ENCODE measurements at places on chromosomes 6 and 20. TPM values are rescaled to one million over a fixed set of nuclear protein-coding genes. Genes with fewer than 3 reads are reported as not detected.
A peak's percentile ranks its signal among the peaks of the same experiment; 100 is the strongest.

DNA sequence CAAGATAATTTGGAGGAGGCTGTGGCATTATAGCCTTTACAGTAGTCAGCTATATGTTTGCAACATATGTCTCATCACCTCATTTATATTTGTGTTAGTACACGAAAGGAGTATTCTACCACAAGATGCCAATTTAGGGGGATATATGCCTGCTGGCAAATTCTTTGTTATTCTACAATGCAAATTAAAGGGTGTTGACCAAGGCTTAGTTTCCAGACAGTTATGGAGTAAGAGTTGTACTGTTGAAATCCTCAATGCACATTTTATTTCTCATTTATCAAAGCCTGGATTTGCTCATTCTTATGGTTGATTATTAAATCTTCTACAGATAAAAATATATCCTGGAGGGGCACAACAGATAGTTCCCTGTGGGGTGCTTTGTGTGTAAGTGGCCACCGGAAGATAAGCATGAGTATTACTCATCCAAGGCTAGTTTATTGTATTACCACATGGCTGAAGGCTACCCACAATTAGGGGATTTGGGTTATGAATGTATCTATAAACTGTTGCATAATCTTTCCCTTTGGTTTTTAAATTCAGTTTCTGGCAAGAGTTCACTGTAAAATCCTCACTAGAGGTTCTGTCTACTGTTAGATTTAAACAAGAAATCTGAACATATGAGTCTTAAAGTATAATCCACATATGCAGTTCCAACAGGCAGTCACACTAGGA lies 9.0 kb downstream of the CST9 start:
- DNase-seq: no peak

- no peak for DNase-seq
Observed at GRCh38 chr6:157116426-157116825, 206.9 kb downstream of the TMEM242 start.

DNA sequence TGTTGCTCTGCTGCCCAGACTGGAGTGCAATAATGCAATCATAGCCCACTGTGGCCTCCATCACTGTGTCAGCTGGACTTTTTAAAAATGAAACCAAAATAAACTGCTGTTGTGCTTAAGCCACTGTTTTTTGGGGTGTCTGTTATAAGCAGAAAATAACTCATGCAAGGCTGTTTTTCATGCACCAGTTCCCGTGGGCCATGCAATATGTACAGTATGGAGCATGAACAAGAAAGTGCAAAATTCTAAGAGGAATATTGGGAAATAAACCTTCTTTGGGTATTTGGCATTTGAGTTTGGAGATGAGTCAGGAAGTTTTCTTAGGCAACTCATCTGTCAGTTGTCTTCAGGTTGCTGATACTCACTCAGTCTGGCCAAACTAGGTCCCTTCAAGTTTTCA lies 14.9 kb upstream of the ZFAND3 start:
- no peak for DNase-seq

DNA sequence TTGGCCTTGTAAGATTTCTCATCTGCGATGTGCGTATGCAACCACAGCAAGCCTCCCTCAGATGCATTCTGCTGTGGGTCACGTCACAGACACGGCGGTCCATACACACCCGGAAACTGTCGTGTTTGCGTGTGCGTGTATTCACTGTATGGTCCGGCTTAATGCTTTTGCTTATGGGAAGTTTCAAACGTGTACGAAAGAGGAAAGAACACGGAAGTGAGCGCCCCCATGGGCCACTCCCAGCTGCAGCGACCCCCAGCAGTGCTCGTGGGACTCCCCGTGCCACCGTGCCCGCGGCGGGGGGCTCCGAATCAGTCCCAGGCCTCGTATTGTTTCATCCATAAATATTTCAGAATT lies 10.2 kb downstream of the DLL1 start:
- no peak for DNase-seq

- no peak for DNase-seq
Observed at GRCh38 chr20:58889334-58889760, 36.8 kb downstream of the GNAS start.

GRCh38 chr6:167702241-167702827 lies 124.4 kb upstream of the AFDN start:
- DNase-seq: no peak

DNA sequence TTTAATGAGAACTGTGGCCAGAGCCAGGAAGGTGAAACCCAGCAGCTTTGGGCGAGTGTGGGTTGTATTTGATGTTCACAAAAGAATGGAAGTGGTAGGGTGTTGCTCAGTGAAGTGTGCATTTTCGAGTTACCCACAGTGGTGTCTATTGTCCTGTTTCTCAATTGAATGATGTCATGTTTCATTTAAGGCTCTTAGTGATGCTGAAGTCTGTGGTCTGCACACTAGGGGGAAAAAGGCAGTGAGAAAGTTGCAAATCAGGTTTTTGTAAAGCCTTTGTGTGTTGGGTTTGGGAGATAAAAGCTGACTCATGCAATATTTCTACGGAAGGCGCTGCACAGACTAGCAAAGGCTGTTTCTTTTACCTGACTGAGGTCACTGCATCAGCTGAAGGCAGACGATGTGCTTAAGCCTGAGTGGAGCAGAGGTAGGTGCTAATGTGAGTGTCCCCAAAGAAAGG lies 121.1 kb downstream of the PLEKHG1 start:
- DNase-seq: no peak

- no peak for DNase-seq
Observed at GRCh38 chr6:154080461-154081189, 41.6 kb downstream of the OPRM1 start.

- no peak for DNase-seq
Observed at GRCh38 chr6:116449565-116449964, 11.6 kb upstream of the CALHM6 start.

DNA sequence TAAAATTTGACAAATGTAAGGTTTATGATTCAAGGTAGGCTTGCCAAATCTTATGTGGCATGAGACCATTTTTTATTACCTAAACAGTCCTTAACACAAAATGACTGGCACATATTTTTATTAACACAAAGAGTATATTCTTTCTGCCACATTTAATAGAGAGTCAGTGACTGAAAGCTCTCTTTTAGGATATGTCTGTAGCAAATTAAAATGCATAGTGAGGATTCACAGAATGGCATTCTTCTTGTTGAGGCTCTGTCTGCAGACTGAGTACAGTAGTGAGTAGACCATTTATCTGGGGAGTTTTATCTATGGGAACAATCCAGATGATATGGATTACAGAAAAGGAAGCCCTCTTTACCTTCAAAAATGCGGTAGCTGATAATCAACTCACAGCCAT lies 56.5 kb downstream of the HAO1 start:
- no peak for DNase-seq

GRCh38 chr6:24719125-24719971 lies at the start of gene C6orf62:
TSS of gene C6orf62 (minus strand) at chr6:24719154. CDS start at chr6:24718668, 486 bp downstream.
- peak; percentile 30 for DNase-seq

- DNase-seq: no peak
Observed at GRCh38 chr20:34185766-34186620, 55.2 kb upstream of the ASIP start.

- DNase-seq: no peak
Observed at GRCh38 chr6:135527116-135527959, 29.8 kb upstream of the AHI1 start.

DNA sequence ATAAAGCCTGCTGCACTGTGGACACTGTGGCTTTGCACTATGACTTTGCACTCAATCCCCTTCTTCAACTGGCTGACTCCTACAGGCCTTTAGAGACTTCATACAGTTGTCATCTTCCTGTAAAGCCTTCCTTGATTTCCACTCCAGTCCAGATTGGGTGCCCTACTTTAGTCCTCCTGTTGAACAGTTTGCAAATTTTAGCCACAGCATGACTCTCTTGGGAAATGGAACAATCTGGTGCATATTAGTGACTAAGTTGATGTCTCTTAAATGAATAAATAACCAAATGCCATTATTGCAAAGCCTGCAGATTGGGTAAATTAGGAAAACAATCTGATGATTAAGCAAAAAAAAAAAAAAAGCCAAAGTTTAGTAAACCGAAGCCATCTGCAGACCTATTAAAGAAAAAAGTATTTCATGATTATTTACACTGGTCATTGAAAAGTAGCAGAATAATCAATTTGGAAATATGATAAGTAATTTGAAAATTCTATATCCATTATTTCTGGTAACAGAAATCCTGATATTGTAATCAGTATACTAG lies 12.6 kb downstream of the PLCB4 start:
- peak; percentile 28 for DNase-seq

GRCh38 chr6:168239044-168239773 lies 80.4 kb downstream of the DACT2 start:
- DNase-seq: no peak

DNA sequence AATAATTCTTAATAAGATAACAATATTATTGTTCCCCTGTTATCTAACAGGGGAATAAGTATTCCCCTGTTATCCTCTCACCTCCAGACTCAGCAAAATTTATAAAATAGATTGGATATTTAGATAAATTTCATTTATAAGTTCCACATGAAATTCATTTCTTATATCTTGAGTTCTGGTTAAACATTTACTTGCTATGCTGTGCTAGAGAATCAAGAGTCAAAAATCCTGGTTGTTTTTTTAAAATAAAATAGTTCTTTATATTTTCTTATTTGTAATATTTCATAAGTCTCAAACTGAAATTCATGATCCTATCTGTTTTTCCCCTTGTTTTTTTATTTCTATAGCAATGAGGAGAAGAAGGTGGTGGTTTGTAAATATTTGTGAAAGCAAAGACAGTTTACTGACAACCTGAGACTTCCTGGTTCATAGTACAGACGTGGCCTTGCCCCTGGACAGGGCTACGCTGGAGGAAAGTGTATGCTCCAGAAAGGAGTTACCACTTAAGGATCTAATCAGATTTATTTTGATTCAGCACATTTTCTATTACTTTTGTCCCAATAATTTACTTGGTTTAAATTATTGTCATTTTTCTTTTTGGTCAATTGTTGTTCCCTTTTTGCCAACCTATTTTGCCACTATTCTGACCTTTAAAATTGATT lies 37.8 kb upstream of the MARCKS start:
- DNase-seq: no peak

GRCh38 chr6:23414051-23414445 lies 712.0 kb upstream of the NRSN1 start:
- peak; percentile 92 for DNase-seq

GRCh38 chr6:106685833-106686232 lies 56.5 kb downstream of the QRSL1 start:
- DNase-seq: peak; percentile 24

- no peak for DNase-seq
Observed at GRCh38 chr6:128365520-128366160, 154.8 kb downstream of the PTPRK start.

- no peak for DNase-seq
Observed at GRCh38 chr6:138727182-138727581, 46.4 kb upstream of the CCDC28A start.

DNA sequence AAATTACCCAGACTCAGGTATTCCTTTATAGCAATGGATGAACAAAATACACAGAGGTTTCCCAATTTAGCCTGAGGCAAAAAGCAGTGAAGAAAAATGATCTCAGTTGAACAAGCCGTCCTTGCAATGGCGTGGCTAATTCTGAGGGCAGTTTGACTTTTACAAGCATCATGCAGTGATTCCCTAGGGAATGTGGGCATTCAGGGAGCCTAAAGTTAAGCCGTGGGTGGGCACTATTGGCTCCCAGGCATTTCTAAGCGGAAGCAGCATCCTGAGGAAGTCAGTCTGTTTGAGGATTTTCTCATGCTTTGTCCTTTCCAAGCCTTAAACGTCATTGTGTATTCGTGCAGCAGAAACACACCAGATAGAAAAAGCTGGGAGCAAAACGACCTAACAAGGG lies 133.9 kb downstream of the MYLK4 start:
- no peak for DNase-seq

- DNase-seq: peak; percentile 40
Observed at GRCh38 chr20:43748274-43748673, 21.5 kb upstream of the GTSF1L start.

DNA sequence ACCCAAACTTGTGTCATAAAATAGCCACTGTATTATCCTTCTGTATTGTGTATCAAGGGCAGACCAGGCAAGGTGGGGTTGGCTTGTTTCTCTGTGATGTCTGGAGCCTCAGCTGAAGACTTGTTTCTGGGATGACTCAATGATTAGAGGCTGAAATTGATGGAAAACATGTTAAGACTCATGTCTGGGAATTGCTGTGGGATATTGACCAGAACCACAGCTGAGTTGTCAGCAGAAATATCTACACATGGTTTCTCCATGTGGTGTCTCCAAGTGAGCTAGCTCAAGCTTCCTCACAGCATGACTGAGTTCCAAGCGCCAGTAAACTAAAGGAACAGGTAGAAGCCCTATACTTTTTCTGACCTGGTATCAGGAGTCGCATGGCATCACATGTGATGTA lies 128.5 kb upstream of the SYNDIG1 start:
- no peak for DNase-seq

DNA sequence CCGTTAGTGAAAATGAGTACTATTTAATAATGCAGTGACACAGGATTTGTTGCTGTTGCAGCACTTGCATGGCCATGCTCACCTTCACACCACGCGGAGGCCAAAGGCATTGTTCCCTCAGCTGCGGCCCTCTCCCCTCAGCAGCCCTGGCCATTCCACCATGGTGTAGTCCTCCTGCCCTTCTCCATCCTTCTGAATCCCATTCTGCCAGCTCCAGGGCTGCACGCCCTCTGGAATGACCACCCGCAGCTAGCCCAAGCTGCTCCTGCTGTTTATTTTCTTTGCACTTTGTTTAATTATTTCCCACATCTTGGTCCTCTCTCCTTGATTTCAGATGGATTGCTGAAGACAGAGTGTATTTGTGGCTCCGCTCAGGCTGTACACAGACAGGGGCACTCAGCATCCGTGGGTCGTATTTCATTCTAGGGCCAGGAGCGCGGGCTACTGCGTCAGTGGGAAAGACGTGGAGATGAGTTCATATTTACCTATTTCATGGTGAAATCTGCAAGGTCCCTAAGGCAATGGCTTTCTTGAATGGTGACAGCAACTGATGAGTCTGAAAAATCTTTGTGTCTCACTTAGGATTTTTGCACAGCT lies 81.4 kb upstream of the DUSP22 start:
- no peak for DNase-seq

DNA sequence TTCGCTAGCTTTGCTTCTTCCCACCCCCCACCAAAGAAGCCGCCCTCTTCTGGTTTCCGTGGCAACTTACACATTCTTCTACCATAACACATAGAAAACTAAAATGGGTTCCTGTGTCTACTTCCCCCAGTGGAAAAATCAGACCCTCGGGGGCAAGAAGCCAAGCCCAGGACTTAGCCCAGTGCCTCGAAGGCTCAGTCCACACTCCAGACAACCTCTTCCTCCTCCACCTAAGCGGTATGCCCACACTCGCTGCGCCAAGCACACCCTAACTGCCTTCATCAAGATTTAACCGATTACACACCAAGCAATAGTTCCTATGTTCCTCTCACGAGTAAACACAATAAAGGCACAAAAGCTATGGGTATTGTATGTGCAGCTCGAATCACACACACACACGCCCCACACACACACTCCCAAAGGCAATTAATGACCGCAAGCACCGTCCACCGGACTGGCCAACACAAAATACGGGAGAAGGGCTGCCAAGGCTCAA lies 537 bp downstream of the PPIL4 start:
- DNase-seq: peak; percentile 73

- no peak for DNase-seq
Observed at GRCh38 chr20:63394069-63394919, 33.1 kb upstream of the CHRNA4 start.

The B3GAT2 gene
- polyA plus RNA-seq: 0.03 TPM

The HLA-F gene
- polyA plus RNA-seq: not detected

The CDH4 gene
- 3.5 TPM for polyA plus RNA-seq

The SRMS gene
- polyA plus RNA-seq: not detected

The TRIM31 gene
- not detected for polyA plus RNA-seq

The DLL1 gene
- 0.17 TPM for polyA plus RNA-seq

The CALHM4 gene
- polyA plus RNA-seq: 0.11 TPM

The LY6G6C gene
- not detected for polyA plus RNA-seq

The TREM1 gene
- not detected for polyA plus RNA-seq

The MAP7 gene
- 0.19 TPM for polyA plus RNA-seq

The ATF6B gene
- polyA plus RNA-seq: 62.6 TPM

The FAM217A gene
- polyA plus RNA-seq: not detected

The CST1 gene
- not detected for polyA plus RNA-seq
